ENCODE measurements at places on chromosomes 4 and X.

GRCh38 chr4:633976-634598, 8.7 kb downstream of the PDE6B start:
- DNase-seq, result no peak

- DNase-seq, result no peak
These were observed 1.2 kb upstream of the TMEM144 start for GRCh38 chr4:158208963-158209640.

GRCh38 chrX:16028576-16028975, 94.8 kb upstream of the GRPR start:
- no peak for DNase-seq

- no peak for DNase-seq
These were observed 90.7 kb downstream of the PALLD start for GRCh38 chr4:168587411-168588125.

GRCh38 chr4:138239491-138239890, 2.7 kb downstream of the SLC7A11 start:
- DNase-seq, result peak; percentile 1

DNA sequence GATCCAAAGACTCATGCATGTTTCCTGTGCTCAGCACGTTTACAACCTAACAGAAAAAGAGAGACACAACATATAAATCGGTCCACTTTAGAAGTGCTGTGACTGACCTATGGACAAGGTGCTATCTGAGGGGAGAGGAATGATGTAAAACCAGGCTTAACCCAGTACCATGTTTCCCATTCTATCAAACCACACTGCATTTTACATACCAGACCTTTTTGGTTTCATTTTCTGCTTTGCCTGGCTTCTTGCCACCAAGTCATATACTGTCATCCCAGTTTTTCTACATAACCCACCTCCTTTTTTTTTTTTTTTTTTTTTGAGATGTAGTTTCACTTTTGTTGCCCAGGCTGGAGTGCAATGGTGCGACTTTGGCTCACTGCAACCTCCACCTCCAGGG, 82.2 kb downstream of the KLF8 start:
- DNase-seq, result no peak

GRCh38 chr4:53717064-53717549, 125.8 kb upstream of the LNX1 start:
- no peak for DNase-seq

GRCh38 chr4:4578981-4579380, 37.1 kb upstream of the STX18 start:
- DNase-seq, result no peak

DNA sequence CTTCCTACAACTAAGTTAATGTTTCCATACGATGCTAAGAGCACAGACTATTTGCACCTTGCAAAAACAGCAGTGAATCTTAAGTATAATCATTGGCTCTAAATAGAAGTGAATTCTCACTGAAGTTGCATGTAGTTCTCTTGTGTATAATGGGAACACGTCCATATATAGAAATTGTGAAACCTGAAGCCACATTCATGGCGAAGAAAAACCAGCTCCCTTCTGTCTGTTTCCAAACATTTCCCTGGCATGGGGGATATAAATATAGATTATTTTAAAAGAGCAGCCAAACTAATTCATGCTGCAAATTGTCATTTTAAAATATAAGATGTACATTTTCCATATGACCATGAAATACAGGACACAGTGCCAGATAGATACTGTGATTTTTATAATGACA, 71.1 kb downstream of the TRAM1L1 start:
- no peak for DNase-seq

DNA sequence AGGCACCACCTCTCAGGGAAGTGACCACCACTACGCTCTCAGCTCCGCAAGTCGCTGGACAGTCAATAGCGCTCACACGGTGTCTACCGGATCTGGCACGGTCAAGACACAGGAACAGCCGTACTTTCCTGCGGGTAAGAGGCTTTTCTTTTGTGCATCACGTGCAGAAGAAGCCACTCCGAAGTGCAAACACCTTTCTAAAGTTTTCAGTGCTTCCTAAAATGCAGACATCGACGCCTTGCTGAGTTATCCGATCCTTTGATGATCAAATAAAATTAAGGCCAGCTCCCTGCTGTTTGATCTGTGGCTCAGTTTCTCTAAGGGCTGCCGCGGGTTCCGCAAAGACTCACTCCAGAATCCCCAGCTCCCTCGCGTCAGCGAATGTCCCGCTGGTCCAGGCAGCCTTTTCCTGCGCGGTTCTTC, 71.8 kb downstream of the FBXO8 start:
- DNase-seq, result no peak

DNA sequence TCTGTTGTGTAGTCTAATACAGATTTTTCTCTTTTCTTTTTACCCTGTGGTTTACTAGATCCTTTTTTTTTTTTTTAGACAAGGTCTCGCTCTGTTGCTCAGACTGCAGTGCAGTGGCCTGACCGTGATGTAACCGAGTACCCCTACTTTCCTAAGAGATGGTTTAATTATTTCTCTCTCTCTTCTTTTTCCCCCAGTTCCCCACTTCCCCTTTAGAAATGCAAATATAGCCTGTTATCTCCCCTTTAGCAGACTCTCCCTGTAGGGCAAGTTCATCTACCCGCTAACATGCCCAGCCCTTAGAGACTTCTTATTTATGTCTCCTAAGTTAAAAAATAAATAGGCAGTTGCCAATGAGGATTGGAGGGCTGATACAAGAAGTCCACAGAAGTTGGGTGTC, 4.5 kb downstream of the SNX25 start:
- DNase-seq, result no peak

GRCh38 chr4:185192059-185192458, 11.7 kb downstream of the CFAP97 start:
- no peak for DNase-seq

GRCh38 chrX:69741721-69742120, 125.8 kb downstream of the EDA start:
- no peak for DNase-seq

All from NCI-H1105 treated with DMSO at 0.1 percent for 48 hours (cell line).